ENCODE measurements at places on chromosomes 5 and 9. TPM values are rescaled to one million over a fixed set of nuclear protein-coding genes. Genes with fewer than 3 reads are reported as not detected.

DNA sequence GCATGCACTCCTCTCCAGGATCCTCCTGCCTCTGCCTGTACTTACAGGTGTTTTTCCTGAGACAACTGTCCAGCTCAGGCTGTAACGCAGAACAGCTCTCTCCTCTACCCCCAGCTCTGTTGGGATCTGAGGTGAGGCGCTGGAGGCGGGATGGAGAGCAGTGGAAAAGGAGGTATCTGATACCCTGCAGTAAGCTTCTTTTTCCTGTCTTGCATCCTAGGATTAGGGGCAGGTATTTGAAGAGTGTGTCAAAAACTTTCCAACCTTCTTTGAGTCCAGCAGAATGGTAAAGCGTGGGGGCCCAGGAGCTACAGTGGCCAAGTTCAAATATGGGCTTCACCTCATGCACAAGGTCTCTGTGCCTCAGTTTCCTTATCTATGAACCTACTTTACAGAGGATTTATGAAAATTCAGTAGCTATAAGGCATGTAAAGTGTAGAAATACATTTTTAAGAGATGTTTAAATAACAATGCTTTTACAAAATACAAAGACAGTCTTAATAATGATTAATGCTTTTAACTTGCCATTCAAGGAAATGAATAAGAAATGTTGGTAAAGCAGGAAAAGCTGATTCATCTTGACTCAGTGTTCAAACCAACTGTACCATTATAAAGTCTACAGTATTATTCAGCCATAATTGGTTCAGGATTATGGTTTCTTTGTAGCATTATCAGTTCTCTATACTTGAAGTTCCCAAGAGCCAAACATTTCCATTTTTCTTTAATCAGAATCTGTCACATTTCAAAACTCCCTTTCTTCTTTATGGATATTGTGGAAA is 26.1 kb downstream of the MAP1B start:
- no peak for DNase-seq

GRCh38 chr9:88056876-88057275 is 81.4 kb downstream of the SPATA31C2 start:
- DNase-seq, result peak; percentile 30

DNA sequence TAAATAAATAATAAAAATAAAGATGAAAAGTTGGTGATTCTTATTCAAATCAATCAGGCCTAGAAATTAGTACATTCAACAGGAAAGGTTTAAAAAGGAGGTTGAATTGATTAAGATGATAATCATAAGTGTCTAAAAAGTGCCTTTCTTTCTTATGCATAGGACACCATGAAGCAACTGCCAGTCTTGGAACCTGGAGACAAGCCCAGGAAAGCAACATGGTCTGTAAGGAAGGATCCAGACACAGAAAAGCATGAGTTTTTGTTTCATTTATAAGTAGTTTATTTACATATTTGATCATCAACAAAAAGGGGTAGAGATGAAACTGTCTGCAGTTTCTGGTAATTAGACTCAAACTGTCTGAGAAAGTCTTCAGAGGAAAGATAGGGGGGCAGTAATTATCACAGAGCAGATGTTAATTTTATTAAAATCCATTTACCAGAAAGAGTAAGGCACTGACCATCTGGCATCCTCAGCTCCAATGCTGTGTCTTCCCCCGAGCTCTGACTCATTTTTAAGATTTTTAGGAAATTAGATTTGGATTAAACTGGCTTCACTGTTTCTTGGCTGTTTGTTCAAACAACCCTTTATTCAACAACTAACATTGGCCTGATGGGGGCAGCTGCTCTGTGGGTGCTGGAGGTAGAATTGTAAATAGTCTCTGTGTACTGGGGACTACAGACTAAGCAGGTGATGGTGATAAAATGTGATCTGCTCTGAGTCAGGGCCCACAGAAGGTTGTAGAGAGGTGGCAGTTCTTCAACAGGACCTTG is 2.7 kb downstream of the RABEPK start:
- DNase-seq, result no peak

DNA sequence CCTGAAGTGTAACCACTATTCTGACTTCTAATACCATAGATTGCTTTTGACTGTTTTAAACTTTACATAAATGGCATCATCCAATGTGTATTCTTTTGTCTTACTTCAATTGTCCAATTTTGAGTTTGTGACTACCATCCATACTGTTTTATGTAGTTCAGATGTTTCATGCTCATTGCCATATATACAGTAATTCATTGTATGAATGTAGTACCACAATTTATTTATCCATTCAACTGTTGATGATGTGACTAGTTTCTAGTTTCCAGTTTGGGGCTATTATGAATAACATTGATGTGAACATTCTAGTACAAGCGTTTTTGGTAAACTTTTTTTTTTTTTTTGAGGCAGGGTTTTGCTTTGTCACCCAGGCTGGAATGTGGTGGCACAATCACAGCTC is 55.1 kb downstream of the HMGCS1 start:
- DNase-seq, result no peak

LHX3 gene
- not detected for polyA plus RNA-seq

RAD23B gene
- polyA plus RNA-seq, result 13.6 TPM

- no peak for DNase-seq
These were observed 435.1 kb upstream of the ST8SIA4 start for GRCh38 chr5:101338226-101338625.

DNA sequence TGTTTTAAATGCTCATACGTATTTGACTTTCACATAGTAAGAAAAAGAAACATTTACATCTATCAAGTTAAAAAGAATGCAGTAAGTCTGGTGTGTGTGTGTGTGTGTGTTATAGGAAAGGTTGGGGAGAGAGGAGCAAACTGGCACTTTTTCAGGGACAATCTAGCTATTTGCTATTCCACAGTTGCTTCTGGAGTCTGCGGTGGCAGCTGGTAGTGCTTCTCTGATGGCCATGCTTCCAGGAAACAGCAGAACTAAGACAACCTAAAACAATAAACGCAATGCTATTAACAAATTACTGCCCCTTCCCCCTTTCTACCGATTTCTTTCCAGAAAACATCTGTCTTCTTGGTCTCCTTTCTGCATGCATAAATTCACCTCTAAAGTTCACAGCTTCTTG is 70.0 kb upstream of the CDH10 start:
- peak; percentile 0 for DNase-seq

- no peak for DNase-seq
These were observed 126.9 kb downstream of the PDE4D start for GRCh38 chr5:59766427-59767210.

GRCh38 chr9:16290169-16290568 is 580.3 kb downstream of the BNC2 start:
- DNase-seq, result no peak

GRM6 gene
- not detected for polyA plus RNA-seq

PCDHB16 gene
- 1.6 TPM for polyA plus RNA-seq

- no peak for DNase-seq
These were observed 5.0 kb downstream of the KCNIP1 start for GRCh38 chr5:170508660-170509347.

INSL4 gene
- not detected for polyA plus RNA-seq

All from cardiac muscle cell (in vitro differentiated cells and primary cell).